HS-5 (cell line): ENCODE measurements at places on chromosomes 3 and 15.

- DNase-seq: no peak
Observed at GRCh38 chr3:38479431-38480092, 16.6 kb upstream of the EXOG start.

- no peak for DNase-seq
Observed at GRCh38 chr3:106920609-106921008, 456.6 kb upstream of the CCDC54 start.

DNA sequence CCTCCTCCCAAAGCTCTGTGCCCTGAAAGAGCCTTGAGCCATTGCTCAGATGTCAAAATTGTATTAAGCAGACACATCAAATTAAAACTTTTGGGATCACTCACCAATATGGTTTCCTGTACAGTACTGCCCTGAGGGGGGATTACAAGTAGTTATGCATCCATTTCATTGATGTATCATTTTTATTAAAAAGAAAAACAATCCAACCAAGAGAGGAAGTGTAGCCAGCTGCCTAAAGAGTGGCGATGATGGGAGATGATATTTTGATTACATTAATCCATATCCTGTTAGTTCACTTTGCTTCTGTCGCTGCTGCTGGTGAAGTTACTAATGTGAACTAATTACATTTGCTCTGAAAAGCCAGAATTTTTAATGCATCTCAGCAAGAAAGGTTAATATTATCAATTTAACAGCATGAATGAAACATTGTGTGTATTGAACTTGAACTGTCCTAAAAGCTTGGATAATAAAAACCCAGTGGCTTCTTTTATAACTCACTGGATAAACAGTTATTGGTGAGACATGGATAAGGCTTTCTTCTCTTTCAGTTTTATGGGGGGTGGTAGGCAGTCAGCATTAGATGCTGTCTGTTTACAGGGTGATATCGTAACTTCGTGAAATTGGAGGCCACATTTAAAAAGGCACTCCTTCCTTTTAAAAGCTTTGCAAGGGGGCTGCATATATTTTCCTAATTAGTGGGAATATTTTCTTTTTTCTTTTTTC, 87.7 kb downstream of the IGF1R start:
- no peak for DNase-seq

- DNase-seq: no peak
Observed at GRCh38 chr3:148716657-148717056, 19.0 kb downstream of the AGTR1 start.

DNA sequence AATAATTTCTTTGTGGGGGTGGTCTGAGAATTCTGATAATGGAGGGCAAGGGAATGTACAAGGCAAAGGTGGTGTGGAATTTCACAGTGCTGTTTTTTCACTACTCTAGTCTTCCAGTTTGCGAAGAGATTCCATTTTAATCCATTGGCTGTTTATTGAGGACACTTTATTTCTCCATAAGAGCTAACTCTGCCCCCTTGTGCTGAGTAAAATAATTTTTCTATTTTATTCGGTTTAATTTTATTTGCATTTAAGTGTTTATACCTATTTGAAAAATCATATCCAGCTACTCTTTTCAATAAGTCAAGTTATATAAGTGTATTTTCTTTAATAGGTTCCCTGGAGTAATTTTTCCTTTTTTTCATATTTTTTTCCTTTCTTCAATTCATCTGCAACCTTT, 840.1 kb downstream of the TUSC7 start:
- DNase-seq: no peak

- peak; percentile 11 for DNase-seq
Observed at GRCh38 chr3:107271787-107272387, 105.4 kb upstream of the CCDC54 start.

DNA sequence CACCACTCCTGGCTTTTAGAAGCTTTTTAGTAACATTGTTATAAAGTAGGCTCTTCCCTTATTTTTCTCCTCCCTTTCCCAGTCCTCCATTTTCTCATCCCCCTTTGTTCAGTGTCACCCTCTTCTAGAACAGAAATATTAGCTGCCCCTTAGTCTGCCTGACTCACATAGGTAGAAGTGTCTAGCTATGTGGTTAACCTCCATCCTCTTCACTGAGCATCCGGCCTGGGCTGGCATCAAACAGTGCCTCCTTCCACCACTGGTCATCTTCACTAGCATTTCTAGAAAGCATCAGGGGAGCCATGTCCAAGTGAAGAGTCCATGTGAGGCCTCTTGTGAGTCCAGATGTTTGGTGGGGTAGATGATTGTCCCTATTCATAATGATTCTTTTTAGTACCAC, 70.0 kb upstream of the SKOR1 start:
- DNase-seq: no peak

DNA sequence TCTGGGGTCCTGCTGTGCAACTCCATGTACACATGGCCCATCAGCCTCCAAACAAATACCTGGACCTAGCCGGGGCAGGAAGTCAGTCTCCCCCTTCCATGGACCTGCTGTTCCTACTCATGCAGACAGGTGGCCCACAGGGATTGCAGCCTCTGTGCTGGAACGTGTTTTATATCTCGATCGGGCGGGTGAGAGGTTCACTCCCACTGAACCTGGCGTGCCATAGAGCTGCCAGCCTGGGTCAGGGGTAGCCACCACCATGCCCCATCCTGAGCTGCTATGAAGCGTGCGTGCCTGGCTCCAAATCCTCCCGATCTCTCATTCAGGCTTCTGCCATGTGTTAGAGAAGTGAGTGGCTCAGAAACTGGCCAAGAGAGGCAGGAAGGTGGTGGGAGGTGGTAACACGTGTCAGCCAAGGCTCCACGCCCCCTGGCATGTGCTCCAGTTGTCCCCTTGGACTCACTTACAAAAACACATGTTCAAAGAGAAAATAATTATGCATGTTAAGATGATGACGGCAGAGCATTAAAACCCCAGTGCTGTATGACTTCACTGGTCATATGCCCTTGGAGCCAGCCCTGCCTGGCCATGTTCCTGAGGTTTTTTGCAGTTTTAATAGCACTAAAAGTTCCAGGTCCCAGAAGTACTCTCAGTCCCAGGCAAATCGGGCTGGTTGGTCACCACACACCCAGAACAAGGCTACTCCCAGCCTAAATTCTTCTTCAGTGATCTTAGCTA, 30.6 kb downstream of the CTSH start:
- no peak for DNase-seq

GRCh38 chr3:137471130-137471529, 293.0 kb upstream of the SOX14 start:
- DNase-seq: no peak

GRCh38 chr3:108017587-108017986, 73.2 kb downstream of the CD47 start:
- no peak for DNase-seq

DNA sequence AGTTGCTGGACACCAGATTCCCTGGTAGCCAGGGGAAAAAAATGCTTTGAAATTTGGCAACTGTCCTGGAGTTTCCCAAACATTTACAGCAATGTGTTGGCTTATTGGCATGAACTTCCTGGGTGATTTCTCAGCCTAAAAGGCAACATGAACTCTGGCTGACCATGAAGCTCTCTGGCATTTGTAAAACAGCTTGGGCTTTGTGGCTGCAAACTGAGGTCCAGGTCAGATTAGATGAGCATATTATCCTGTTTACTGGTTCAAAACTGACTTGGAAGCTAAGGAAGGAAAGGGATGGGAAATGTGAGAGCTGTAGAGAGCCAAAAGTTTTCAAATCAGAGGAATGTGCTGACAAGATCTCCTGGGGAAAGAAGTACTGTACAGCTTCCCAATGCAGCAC, 139.0 kb downstream of the P3H2 start:
- peak; percentile 87 for DNase-seq

GRCh38 chr15:58228718-58229117, 90.5 kb downstream of the AQP9 start:
- DNase-seq: no peak

DNA sequence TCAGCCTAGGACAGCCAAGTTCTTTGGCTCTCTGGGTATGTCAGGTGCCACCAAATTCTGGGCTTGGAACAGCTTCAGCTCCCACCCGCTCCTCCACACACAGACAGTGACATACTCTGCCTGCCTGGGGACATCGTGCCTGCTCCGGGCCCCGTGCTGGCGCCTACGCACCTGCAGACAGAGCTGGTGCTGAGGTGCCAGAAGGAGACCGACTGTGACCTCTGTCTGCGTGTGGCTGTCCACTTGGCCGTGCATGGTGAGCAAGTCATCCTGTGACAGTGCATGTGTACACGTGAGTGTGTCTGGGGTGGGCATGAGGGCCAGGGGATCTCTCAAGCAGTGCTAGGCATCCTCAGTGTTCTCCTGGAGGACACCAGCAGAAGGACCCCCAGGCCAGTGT, 922 bp downstream of the IL17RC start:
- DNase-seq: no peak

- no peak for DNase-seq
Observed at GRCh38 chr3:53518495-53518981, 24.1 kb downstream of the CACNA1D start.

GRCh38 chr3:161503271-161503670, 6.7 kb downstream of the OTOL1 start:
- no peak for DNase-seq

DNA sequence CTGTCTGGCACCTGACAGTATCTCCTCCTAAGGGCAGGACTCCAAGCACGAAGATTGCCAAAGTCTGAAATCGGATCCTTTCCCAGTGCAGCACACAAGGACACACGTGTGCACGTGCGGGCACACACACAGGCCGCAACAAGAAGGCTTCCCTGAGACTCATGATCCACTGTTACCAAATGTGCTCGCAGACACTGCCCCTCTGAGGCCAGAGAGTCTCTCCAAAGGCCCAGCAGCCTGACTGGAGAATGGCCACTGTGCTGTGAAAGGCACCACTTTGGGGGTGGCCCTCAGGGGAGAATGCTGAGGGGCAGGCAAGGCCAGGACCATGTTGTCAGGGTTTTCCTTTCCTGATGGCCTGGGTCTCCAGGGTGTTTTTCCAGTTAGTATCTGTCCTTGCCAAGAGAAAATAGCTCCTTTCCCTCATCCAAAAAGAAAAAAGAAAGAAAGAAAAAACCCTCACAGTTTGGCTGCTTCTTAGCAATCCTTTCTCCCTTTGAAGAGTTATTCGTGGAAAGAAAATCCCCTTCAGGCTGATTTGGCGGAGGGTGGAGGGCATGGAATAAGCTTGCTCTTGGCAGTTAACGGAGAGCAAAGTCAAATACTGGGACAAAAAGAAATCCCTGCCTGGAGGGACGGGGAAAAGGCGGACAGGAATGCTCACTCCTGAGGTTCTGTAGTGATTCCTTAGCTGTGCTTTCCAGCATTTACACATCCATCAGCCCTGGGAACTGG, 112.2 kb upstream of the ETV5 start:
- DNase-seq: no peak

GRCh38 chr3:8987645-8988383, 24.5 kb upstream of the RAD18 start:
- DNase-seq: no peak

- DNase-seq: no peak
Observed at GRCh38 chr15:70160803-70161565, 63.3 kb upstream of the TLE3 start.

DNA sequence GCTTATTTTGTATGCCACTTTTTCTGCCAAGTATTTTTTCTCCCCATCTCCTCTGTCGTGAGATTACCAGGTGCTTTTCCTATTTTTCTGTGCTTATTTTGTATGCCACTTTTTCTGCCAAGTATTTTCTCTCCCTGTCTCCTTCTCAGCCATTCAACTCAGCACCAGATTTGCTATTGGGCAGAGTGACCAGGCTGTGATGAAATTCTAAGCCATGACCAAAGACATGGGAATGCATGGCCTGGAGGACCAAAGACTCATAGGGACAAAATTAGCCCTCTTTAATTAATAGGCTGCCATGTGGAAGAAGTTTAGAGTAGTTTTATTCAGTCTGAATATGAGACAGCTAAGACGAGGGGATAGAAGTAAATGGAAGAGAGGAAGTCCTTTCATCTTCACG, 257.4 kb downstream of the SQOR start:
- DNase-seq: peak; percentile 13

- DNase-seq: no peak
Observed at GRCh38 chr3:123378409-123378915, 70.4 kb downstream of the ADCY5 start.

DNA sequence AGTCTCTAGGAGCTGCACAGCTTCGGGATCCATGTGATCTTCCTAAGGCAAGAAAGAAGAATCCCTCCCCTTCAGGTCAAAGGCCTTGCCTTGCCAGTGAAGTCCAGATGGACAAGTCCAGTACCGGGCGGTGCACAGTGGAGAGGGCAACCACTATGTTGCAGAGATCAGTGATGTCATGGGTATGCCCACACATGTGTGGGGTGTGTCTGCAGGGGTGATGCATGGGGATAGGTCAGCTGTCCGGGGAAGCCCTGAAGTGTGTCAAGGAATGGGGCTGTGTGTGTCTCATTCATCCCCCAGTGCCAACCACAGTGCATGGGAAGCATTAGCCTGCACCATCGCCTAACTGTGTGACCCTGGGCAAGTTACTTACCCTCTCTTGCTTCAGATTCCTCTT, 66.5 kb downstream of the TLE3 start:
- DNase-seq: no peak

DNA sequence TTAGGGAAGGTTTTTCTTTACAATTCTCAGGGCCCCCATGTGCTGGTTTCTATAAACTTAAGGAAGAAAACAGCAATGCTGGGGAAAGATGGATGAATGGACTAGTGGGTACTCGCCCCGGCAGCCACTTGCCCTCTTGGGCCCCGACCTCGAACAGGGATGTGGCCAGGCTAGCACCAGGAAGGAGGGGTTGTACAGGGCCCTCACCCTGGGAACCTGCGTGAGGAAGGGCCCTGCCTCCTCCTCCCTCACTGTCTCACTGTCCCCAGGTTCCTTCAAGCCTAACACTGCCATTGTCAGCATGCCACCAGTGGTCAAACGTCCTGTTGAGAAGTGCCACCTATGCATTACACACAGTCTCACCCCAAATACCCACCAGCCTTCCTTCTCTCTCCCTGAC, 9.1 kb downstream of the ADAMTS17 start:
- DNase-seq: no peak

DNA sequence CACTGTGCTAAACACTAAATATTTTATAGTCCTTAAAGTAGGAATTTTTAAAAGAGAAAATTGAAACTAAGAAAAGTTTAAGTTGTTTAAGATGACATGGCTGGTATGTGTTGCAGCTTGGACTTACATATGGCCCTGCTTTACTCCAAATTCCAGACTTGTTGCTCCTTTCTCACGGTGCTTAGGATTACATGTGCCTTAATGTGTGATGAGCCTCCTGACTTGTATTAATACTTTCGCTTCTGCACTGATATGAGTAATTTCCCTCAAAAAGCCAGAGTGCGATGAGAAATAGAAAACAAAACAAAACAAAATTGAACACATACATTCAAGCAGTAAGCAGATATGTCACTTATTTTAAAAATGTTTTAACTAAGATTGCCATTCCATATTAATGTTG, 250.2 kb downstream of the VGLL3 start:
- DNase-seq: no peak

GRCh38 chr3:50078622-50079021, 10.1 kb upstream of the RBM5 start:
- no peak for DNase-seq
